ENCODE measurements at places on chromosomes 11 and 22.

DNA sequence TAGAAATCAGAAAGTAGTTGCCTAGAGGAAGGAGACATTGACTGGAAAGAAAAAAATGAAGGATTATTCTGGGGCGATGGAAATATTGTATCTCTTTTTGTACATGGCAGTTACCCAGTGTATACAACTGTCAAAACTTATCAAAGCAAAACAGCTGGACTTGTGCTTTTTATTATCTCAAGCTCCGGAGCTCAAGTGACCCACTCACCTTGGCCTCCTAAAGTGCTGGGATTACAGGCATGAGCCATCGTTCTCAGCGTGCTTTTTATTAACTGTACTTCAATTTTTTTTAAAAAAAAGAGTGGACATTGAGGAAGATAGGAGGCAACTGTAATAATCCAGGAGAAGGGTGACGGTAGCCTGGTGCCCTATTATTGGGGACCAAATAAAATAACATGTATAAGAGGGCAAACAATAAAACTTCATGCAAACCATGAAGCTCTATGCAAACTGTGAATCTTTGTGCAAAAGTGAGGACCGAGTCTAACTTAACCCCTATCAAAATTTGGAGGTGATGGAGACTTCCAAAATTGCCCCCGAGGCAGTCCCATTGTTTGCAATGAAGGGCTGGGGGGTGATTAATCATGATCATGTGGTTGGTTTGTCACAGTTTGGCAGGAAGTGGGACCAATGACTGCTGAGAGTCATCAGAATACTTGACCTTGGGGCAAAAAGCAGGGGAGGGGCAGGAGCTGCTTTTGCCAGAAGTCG is 23.5 kb downstream of the FZD4 start:
- DNase-seq = no peak

DNA sequence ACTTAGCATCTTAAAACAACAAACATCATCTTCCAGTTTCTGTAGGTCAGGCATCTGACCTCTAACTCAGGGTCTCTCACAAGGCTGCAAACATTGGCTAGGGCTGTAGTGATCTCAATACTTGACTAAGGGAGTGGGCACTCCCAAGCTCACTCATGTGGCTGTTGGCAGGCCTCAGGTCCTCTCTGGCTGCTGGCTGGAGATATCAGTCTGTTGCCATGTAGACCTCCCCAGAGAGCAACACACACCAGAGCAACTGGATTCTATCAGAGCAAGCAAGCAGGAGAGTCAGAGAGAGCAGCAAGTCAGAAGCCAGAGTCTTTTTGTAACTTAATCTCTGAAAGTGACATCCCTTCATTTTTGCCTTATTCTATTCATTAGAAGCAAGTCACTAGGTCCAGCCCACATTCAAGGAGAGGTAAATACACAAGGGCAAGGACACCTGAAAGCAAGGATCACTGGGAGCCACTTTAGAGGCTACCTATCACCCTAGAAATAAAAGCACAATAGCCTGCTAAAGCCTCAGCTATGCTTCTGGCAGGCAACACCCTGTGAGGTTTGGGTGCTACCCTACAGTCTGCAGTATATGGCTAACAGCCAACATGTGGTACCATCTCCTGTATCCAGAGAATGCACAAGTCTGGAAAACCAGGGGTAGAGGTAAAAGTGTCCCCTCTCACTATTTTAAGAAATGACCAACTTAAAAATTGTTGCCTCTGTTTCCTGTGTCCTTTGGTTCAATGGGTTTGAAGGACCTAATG is 33.5 kb upstream of the CD44 start:
- DNase-seq = no peak

DNA sequence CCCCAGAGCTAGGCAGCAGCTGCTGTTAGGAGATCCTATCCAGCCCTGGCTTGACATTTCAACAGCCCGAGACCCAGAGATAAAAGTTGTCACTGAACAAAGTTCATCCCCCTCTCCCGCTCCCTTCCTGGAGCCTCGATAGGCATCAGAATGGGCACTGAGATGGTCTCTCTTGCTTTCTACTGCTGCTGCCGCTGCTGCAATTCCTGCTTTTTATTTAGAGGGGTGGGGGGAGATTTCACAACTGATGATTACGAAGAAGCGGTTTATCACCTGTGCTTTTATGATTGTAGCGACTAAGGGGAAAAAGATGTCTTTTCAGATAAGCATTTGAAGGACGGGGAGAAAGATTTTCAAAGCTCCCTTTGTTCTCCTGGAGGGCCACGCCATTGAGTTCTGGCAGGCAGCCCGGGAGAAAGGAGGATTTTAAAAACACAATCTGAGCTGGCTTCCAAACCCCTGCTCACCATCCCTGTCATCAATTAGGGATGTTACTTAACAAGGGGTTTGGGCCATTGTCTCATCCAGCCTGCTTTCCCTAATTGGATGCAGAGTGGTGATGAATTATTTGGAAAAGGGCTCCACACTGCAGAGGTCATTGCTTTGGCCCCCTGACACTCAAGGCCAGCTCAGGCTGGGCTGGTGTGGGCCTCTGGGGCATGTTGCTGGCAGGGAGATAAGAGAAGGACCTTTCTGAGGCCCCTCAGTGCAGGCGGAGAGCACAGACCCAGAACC is 344.7 kb downstream of the BUD13 start:
- DNase-seq = no peak

DNA sequence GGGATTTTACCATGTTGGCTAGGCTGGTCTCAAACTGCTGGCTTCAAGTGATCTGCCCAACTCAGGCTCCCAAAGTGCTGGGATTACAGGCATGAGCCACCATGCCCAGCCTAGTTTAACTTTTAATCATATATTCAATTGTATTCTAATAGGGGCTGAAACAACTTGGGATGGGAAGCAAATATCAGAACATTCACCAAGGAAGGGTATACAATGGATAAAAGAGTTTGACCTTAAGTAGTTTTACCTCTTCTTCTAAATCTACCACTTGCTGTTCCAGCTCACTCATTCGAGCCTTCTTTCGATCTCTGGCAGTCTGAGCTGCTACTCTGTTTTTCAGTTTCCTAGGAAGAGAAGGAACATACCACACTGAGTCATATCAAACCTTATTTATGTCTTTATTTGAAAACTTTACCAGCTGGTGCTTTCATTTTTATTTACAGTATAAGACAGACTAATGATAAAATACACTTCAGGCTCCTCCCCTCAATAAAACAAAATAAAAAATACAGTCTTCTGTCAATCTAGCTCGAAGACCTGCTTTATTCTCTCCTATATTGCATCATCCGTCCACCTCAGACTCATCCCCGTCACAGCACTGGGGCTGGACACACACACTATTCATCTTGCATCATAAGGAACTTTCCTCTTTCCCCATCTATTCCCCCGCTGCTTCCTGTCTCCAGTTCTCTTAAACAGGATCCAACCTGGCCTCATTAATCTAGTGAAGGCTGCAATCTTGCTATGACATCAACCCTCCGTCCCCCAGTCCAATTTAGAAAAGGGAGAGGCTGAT is 1.4 kb downstream of the XBP1 start:
- DNase-seq = no peak
